Urothelium cell line (cell line): ENCODE measurements at places on chromosomes 16 and 17.
A peak's percentile ranks its signal among the peaks of the same experiment; 100 is the strongest.

DNA sequence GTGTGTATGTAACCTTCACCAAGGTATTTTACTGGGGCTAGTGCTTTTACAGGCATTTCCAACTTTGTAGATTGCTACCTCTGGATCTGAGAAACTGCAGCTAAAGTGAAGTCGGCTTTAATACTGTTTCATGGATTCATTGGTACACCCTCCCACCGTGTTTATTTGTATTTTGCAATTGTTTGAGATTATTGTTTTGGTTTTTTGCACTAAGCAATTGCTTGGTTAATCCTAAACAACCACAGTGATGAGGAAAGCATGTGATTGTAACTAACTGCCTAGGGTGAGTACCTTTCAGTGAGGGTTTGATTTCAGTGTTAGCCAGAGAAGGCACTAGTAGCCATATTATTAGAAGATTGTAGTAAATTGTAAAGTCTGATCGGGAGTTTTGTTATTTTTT, 3.3 kb downstream of the LUC7L3 start:
- no peak for DNase-seq

GRCh38 chr16:684961-685696, 995 bp upstream of the JMJD8 start:
- no peak for DNase-seq

- no peak for DNase-seq
Observed at GRCh38 chr16:68076560-68076959, 8.6 kb upstream of the NFATC3 start.

DNA sequence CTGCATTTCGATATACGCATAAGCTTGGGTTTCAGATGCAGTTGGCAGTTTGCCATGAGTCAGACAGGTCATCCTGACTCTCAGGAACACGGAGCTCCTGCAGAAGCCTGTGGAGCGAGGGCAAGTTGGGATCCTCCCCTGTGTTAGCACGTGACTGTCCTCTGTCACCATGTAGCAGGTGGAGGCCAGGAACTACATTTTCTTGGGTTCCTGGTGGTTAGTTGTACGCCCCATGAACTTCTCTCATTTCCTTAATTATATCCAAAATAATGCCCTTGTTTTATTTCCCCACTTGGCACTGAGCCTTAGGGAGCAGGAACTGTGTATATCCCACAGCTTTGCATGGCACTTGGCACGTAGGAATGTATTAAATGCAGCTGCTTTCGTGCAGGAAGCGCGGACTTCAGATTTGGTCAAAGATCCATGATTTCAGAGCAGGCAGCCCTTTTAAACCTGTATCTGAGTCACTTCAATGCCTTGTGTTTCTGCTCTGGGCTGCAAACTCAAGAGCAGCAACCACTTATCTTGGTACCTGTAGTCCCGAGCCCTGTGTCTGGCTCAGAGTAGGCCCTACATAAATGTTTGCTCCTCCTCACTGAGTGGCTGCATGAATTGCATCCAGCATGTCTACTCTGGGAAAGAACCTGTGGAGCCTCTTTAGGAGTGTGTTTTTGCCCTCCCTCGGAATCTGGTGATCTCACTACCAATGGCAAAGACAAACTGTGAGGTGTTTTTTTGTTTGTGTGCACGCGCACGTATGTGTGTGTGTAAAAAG, 428.4 kb downstream of the MAF start:
- no peak for DNase-seq

DNA sequence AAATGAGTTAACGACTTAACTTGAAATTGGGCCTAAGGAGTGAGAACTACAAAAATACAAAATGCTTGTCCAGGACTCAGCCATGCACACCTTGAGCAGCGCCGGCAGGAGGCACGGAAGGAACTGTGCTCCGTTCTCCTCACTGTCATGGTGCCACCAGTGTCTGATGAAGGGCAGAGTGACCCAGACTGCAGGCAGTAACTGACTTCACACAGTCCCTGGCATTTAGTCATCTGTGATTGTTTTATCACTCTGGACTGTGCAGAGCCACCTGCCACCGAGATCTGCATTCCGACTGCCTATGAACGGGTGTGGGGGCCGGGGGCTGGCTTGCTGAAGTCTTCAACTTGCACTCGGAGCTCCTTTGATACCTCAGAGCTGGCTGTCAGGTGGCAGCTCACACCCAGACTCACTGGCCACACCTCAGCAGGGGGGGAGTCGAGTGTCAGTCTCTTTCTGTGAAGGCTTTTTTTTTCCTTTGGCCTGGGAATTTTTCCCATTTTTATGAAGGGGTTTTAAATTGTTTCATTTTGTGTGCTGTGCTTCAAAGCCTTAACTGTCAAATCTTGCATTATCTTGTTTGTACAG, 20.2 kb upstream of the ENDOV start:
- DNase-seq, result no peak

GRCh38 chr16:2009791-2010510, at the start of gene ZNF598:
TSS of gene ZNF598 (minus strand) at chr16:2009821.
- DNase-seq, result peak; percentile 96

DNA sequence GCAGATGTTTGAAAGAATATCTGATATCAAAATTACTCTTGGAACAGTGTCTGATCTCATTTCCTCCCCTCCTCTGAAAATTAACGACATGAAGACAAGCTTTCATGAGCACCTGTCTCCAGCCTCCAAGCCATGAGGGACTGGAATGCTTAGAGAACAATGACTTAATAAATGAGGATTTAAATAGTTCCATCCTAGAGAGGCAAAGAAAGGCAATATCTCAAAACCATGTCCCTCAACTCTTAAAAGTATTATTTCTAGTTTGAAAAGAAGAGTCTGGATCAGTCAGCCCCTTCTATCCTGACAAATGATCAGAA, 137.5 kb downstream of the ANKFN1 start:
- DNase-seq, result no peak

- DNase-seq, result no peak
Observed at GRCh38 chr17:50922107-50922506, 56.0 kb upstream of the TOB1 start.

DNA sequence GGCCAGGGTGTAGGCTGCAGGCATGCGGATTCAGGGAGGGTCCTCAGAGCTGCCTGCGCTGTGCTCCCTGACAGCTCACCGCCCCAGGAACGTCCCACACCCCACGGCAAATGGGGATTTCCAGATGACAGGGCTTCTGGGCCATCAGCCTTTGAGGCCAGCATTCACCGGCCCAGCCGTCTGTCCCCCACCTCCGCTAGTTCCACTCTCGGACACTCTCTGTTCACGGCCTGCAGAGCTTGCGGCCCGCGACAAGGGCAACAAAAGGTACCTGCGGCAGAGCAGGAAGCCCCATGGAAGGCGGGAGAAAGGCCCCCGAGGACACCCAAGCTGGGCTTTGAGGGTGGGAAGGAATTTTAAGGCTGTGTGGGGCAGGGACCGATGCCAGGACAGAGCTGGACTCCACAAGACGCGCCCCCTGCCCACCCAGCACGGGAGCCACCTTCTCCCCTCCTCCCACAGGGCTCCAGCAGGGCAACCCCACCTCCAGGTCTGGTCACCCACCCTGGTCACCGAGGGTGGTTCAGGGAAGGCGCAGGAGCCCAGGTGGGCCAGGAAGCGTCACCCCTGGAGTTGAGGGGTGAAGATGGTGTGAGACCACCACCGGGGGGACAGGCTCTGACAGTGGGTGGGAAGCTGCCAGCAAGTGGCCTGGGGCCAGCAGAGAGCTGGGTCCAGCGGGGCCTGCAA, 5.6 kb upstream of the CYBA start:
- no peak for DNase-seq

DNA sequence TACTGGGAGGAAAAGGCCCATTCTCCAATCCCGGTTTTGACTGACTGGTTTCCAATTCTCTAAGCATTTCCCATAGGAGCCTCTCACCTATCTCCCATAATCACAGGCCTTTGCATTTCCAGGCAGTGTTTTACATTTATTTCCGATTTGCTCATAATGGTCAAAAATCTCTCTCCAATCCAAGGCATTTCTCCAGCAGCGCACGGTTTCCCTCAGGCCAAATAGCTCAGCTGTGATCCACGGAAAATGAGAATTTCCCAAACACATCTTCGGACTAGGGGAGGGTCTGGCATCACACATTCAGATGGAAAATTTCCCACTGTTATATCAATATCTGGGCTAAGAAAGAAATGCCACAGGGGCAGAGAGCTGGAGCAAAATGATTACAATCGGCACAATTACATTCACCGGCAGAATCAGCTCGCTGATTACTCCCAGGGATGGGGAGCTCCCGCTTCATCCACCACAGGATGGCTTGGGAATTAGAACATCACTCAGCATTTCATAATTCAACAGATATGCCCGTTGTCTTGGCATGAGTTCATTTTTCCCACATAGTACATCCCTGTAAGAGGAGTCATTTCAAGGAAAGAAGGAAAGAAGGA, 6.7 kb downstream of the PIPOX start:
- DNase-seq, result no peak

DNA sequence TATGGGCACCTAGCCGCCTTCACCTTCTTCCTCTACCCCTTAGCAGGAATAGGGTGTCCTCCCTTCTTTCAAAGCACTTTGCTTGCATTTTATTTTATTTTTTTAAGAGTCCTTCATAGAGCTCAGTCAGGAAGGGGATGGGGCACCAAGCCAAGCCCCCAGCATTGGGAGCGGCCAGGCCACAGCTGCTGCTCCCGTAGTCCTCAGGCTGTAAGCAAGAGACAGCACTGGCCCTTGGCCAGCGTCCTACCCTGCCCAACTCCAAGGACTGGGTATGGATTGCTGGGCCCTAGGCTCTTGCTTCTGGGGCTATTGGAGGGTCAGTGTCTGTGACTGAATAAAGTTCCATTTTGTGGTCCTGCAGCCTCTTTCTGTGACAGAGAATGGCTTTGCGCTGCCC, 4.6 kb downstream of the TMUB2 start:
- DNase-seq, result no peak

DNA sequence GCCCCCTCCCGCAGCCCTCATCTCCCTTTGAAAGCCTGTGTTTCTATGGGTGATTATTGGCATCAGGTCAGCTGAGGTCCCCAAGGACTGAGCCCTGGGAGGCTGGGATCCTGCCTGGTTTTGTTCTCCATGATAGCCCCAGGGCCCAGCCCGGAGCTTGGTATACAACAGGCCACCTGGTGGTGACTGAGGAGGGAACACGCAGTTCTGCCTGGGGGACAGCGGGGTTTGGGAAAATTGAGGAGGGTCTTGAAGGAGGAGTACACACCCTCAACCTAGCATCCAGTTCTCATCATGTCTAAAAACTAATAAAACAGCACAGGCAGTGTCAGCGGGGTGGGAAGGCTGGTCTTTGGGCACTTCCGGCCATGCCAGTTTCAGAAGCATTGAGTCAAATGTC, 335.1 kb downstream of the CPPED1 start:
- no peak for DNase-seq

DNA sequence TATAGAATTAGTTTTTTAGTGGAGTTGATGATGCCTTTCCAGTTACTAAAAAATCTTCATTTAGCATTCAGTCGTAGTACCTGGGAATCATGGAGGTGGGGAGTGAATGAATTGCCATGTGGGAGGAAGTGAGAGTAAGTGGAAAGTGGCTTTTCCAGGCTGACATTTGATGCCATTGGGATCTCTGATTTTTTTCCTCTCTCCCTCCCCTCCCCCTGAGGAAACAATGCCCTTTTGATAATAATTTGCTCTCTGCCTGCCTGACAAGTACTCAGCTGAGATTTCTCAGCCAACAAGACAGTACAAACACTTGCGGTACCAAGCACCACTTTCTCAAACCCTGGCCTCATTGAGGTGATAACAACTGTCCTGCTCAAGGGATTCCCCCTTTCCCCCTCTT, 2.2 kb downstream of the UBE2Z start:
- no peak for DNase-seq

GRCh38 chr16:64534180-64534780, 587.6 kb downstream of the CDH11 start:
- DNase-seq, result no peak

DNA sequence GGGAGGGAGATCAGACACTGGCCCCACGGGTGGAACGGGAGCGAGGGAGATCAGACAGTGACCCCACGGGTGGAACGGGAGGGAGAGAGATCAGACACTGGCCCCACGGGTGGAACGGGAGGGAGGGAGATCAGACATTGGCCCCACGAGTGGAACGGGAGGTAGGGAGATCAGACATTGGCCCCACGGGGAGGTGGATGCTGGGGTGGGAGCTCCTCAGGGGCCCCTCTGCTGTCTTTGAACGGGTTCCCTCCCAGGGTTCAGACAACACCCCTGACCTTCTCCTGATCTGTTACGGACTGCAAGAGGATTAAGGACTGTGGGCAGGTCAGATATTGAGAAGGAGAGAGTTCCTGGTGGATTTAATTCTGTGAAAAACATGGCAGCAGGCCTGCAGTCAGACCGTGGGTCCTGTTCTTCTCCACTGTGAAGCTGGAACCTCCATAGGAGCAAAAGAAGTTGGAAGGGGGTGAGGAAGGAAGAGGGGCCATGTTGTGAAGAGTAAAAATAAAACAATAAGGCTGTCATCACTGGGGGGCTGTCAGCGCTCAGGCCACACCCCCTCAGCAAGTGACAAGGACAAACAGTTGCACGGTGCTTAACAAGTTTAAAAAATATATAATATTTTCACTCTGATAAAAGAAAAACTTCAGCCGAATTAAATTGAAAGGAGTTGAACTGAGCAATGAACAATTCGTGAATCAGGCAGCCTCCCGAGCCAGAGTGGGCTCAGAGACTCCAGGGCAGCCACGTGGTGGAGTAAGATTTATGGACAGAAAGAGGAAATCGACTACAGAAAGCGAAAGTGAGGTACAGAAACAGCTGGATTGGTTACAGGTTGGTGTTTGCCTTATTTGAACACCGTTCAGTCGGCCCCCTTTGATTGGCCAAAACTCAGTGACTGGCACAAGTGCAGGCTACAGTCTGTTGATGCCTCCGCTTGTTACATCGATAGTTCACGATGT, 348.7 kb upstream of the TNRC6C start:
- DNase-seq, result no peak

DNA sequence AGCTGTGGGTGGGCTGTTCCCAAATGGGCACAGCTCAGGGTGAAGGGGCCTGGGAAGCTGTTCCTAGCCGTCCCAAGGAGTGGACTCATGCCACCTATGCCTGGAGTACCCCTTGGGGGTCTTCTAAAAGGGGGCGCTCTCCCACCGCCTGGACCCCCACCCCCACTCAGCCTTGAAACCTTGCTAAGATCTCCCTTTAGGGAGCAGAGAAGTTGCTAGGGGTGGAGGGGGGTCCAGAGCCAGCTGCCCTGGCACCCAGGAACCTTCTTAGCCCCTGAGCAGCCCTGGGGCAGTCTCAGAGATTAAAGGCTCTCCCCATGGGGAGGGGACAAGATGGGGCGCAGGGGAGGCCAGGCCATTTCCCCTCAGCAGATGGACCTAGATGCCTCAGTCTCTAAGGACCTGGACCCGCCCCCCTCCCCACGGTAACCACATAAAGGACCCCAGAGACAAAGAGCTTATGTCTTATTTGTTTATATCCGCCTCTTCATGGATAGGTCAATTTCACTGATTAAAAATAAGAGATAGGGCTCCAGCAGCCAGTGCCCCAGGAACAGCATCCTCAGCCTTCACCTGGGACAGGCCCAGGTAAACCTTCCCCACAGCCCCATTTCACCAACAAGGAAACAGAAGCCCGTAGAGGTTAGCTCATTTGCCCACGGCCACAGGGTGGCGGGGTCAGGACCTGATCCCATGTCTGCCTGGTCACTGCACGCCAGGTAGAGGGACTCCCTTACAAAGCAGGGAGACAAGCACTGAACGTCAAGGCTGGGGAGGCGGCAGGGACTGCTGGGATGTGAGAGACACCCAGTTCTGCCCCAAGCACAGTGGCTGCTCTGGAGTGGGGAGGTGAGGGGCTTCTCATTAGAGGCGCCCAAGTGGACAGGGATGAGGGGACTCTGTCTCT, 3.4 kb downstream of the MTSS2 start:
- DNase-seq, result no peak
